ENCODE measurements at places on chromosomes 2 and 18.

GRCh38 chr2:112220186-112220585 is 34.7 kb downstream of the ZC3H8 start:
- no peak for DNase-seq

DNA sequence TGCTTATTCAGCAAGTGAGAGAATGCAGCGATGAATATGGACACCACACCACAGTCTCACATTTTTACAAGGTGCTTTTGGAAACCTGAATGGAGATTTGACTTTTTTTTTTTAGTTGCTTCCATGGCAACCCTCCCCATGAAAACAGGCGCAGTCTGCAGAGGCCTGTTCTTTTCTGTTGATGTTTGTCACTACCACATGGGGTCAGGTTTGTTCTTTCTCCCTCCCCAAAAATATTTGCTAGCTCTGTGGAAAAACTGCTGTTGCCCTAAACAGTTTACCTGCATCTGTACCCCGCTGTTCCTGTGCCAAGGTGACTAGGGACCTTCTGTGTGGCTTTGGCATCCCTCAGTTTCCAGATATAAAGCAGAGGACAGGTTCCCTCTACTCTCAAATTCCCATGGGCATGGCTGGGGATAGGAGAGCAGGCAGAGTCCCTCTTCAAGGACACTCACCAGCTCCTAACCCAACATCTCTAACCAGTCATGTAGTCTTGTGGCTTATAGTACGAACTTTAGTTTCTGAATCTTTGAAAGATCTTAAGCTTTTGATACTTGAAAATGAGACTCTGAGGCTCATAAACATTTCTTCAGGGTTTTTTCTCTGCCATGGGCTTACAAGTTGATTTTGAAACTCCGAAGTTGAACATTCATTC is 14.7 kb upstream of the MAPRE2 start:
- no peak for DNase-seq

DNA sequence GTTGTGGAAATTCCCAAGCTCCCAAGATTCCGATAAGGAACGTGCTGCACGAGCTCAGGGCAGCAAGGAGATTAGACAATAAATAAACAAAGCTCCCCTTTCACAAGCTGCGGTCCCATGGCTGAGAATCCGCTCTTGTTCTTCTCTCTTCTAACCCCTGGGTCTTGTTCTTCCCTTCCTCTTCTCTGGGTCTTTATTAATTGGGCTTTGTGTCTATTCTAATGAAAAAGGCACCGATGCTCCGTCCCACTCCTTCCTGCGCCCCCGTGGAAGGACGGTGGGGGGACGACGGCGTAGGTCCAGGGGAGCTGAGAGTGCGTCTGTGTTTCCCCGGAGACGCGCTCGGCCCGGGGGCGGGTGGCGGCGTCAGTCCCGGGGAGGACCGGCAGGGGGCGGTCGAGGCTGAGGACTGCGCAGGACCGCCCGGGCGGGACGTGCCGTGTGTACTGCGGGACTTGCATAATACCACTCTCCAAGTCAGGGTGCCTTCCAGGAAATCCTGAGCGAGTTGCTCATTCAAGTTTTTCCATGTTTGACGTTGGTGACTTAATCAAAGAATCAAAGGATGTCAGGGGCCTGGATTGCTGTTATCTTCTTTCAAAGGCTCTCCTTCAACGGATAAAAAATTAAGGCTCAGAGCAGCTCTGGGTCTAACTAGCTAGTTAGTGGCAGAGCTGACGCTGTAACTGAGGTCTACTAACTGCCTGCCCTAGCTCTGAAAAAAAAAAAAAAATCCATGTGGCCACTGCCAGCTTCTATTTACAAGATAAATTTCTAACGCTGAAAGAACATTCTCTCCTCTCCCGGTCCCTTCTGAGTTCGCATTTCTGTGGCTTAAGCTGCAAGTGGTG is 321.4 kb downstream of the TGIF1 start:
- peak; percentile 37 for DNase-seq

GRCh38 chr2:232926431-232926939 is 56.4 kb downstream of the SNORC start:
- no peak for DNase-seq
